NCI-H2227 treated with DMSO at 0.1 percent for 48 hours (cell line): ENCODE measurements at places on chromosomes 3 and 15.
A peak's percentile ranks its signal among the peaks of the same experiment; 100 is the strongest.

DNA sequence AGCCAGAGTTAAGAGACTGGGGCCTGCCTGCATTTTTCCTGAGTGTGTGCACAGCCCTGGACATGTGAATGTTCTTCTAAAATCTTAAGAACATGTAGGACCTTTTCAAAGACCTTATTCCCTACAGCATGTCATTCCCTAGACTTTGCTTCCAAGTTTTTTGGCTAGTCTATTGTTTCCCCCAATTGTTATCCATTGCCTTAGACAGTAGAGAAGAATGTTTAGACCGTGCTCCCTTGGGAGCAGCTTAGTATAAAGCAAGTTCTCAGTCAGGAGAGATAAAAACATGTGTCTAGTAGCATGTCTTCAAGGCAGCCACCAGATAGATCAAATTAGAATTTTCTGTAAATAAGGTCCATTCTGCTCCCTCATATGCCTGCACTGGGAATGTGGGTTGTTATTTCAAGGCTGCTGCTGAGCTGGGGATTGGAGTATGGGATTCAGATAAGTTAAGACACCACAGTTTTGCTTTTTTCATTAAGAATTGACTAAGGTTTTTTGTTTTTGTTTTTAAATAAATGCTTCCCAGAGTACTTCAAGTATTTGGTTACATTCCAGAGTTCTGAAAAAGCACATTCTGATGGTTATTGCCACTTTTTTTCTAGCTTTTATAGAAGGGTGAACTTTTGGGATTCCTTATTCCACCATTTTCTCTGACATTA is 246.7 kb downstream of the RORA start:
- no peak for DNase-seq

GRCh38 chr3:157226173-157226847 is 66.4 kb upstream of the CCNL1 start:
- no peak for DNase-seq

- no peak for DNase-seq
These were observed 91.1 kb upstream of the TPM1 start for GRCh38 chr15:62951481-62951880.

DNA sequence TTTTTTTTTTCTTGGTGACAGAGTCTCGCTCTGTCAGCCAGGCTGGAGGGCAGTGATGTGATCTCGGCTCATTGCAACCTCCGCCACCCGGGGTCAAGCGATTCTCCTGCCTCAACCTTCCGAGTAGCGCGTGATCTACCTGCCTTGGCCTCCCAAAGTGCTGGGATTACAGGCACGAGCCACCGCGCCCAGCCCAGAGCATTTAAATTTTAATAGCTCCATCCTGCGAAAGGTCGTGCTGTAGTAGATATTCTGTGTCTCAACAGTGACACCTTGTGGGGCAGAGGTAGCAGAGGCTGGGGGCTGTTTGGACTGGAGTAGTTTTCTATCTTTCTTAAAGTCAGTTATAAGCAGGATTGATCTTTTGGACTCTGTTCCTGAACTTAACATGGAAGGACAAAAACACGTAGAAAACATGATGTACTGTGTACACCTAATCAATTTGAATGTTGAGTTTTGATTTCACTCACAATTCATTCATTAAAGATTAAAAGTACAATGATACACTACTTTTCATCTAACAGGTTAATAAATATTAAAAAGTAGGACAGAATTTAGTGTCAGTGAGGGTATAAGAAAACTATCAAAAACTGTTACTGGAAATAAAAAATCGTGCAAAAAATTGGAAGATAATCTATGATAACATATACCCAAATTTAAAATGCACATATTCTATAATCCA is 11.0 kb upstream of the PDCD6IP start:
- peak; percentile 11 for DNase-seq

- DNase-seq = no peak
These were observed 190.8 kb upstream of the HES1 start for GRCh38 chr3:193945143-193945542.

DNA sequence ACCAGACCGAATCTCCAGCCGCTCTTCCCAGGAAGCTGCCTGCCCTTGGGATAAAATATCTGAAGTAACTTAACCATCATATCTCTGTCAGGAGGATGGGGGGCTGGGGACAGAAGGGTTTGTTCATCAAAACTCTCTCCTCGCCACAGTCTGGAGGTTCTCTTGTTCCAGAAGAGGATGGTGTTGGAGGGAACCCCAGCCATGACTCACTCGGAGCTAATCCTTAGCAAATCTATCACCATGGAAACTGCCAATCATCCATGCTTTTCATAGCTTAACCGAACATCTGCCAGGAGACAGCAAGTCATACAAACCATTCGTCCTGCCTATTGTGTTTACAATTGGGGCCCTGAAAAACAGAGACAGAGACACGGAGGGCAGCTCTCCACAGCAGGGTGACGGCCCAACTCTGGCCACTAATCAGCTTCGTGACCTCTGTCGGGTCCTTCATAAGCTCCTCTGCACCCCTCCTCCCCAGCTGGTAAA is 73.8 kb upstream of the HEG1 start:
- DNase-seq = no peak

DNA sequence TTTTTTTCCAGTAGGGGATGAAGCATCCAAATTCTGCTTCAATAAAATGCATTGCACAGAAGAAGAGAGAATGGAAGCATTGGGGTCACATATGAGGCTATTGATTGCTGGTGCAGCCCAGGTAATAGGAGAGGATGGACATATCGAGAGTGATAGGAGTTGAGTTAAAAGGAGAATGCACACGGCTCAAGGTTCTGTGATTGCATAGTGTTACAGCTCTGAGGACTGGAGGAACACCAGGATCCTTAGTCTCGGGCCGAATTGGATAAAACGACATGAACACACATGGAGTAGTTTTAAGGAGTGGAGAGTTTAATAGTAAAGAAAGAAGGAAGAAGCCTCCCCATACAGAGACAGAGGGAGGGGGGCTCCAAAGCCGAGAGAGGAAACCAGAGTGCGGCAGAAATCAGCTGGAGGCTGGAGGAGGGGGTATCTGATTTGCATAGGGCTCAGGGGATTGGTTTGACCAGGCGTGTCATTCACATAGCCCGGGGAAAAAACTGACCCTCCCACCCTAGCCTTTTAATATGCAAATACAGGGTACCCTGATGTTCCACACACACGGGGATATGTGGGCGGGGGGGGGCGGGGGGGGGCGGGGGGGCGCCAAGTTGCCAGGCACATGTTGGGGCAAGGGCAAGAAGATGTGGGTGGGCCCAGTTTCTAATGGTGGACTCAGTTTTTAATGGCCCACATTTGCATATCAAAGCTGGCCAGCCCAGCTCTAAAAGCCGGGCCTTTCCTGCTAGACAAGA is 156.9 kb downstream of the AGBL1 start:
- DNase-seq = no peak

GRCh38 chr3:162842549-162843216 is 1346.1 kb downstream of the OTOL1 start:
- DNase-seq = no peak

DNA sequence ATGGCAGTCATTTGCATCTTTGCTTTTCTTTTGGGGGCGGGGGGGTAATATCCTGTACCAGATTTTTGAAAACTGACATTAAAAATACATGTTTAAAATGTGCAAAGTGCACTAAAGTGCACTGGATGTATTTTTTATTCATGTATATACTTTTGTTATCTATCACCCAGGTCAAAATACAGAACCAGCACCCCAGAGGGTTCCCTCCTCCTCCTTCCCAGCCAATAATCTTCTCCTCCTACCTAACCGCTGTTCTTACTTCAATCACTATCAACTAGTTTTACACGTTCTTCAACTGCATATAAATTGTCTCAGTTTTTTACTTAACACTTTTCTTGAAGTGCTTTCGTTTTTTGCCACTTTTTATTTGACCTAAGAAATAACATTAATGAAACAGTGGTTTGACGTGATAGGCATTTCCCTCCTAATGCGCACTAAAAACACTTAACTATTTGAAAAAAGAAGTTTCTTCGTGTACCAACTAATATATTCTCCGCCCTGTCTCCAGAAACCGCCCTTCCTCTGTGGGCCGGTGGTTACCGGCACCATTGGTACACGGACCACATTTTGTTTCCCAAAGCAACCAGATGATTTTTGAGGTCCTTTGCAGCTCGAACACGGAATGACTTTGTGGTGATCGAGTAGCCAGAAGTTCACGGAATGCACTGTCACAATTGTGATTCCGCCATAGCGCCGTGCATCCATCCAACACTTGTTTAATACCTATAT is 836 bp upstream of the AKAP13 start:
- no peak for DNase-seq

- no peak for DNase-seq
These were observed 54.5 kb upstream of the GOLGA6B start for GRCh38 chr15:72599855-72600464.

DNA sequence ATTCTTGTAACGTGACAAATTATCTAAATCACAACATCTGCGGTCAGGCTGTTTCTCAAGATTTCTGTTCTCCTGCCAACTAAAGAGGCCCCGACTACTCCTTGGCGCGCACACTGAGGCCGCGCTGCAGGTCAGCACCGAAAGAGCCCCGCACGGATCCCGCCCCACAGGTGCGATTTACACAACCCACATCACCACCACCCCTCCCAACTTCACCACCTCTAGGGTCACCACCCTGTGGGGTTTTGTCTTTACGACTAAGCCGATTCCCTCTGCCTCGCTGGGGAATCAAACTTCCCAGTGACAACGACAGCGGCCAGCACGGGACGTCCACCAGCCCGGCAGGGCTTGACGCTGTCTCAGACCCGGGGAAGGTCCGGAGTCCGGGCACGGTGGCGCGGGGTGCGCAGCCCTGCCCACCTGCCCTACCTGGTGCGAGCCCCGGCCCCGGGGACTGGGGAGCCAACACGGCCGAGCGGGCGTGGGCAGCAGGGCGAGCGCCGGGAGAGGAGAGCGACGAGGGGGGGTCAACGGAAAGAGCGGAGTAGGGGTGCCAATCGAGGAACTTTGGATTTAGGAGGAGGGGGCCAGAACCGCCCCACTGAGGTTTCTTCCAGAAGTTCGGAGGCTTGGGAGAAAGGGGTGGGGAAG is 764 bp downstream of the UACA start:
- no peak for DNase-seq

DNA sequence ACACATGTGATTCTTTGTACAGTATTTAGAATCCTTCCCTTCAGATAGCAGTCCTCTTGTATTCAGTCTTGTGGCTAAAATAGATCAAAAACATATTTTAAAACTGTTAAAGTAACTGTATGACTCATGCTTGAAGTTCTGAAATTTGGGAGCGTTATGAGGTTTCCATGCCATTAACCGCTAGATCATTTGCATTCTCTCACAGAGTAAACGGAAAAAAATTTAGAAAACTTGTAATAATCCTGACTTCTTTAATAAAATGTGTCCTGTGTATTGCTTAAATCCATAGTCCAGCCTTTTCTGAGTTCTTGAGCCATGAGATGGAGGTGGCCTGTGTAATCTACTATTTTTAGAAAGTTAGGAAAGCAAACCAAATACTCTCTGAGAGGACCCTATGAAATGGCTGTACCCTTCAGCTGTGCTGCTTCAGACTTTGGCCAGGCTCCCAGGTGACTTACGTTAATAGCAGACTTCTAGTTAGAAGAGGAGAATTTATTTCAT is 33.8 kb downstream of the MBNL1 start:
- no peak for DNase-seq

DNA sequence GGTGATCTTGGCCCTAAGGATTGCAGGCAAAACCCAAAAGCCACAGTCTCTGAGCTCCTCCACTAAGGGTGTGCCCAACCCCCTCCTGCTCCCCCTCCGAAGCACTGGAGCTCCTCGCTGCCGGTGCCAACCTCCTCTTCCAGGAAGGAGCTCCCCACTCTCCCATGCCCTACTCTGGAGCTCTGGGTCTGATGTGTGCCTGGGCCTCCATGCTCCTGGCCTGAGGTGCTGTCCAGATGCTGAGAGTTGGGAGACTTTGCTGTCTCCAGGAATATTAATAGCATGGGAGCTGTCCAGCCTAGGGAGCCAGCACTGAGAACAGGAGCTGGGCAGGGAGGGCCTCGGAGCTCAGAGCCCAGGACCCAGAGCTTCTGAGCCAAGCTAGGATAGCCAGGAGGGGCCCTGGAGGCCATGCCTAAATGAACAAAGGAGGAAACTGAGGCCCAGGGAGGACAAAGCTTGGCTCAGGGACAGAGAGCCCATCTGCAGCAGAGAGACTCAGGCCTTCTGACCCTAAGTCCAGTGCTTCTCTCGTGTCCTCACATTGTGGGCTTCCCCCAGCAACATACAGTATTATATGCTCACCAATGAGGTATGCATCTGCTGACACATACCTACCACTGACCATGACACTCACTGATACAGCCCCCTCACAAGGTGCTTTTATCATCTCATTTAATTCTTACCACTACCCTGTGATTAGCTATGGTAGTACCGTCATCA is 36.9 kb upstream of the HERC1 start:
- DNase-seq = no peak

DNA sequence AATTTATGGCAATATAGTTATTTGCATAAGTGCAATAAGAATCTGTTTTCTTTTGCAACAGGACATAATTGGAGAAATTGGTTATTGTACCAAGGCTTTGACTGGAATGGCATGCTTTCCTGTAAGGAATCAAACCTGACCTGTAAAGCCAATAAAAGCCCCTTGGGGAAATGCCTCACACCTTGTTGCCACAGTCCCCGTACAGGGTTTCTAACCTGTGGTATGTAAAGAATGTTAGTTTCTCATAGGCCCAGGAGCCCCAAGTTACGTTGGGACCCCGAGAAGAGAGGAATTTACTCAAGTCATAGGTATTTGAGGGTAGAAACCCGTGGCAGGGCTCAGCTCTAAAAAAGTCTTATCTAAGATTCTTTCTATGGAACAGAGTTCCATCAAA is 441.4 kb downstream of the IGSF11 start:
- DNase-seq = no peak

- peak; percentile 5 for DNase-seq
These were observed 394.5 kb upstream of the RARB start for GRCh38 chr3:25033407-25034029.

DNA sequence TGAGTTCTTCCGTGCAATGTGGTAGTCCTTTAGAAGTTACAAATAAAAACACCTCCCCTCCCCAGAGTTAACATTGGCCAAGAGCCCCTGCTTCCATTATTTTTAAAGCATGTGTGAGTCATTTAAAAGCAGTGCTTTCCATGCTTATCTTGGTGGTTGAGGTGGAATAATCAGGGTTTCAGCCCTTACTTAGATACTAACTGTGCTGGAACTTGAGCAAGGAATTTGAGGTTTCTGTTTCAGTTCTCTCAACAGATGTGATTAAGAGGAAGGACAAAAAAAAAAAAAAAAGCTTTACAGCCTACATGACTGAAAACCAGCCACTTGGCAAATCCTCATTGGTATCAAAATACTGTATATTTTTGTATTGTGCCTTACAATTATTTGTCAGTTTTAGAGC is 64.5 kb downstream of the CGNL1 start:
- DNase-seq = no peak

- no peak for DNase-seq
These were observed 21.1 kb downstream of the OXNAD1 start for GRCh38 chr3:16286161-16286560.

DNA sequence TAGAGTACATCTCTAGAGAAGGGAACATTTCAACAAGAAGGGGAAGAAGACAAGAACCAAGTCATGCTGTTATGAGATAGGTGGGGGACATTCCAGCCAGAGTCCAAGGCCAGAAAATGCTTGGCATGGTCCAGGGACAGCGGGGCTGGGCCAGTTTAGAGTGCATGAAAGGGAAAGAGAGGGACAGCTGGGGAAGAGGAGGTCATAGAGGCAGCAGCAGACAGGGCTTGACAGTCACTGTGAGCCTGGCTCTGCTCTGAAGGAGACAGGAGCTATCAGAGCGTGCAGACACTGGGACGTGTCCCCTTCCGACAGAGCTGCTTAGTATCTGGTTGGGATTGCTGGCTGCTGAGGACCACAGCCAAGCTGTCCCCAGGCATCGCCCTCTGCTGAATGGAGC is 35.7 kb upstream of the PRR20G start:
- no peak for DNase-seq
